ENCODE measurements at places on chromosomes 1 and 21.

- no peaks in the 10 kb centered on the region for H3K27me3 ChIP-seq
- no peak for DNase-seq
- H3K4me3 ChIP-seq, result no peak overlapping the region
- no peak overlapping the region for H3K27ac ChIP-seq
- no peaks in the 10 kb centered on the region for H3K4me1 ChIP-seq
- H3K36me3 ChIP-seq, result no peaks in the 10 kb centered on the region
Observed at GRCh38 chr1:25716320-25716719, 83.7 kb upstream of the SELENON start.

DNA sequence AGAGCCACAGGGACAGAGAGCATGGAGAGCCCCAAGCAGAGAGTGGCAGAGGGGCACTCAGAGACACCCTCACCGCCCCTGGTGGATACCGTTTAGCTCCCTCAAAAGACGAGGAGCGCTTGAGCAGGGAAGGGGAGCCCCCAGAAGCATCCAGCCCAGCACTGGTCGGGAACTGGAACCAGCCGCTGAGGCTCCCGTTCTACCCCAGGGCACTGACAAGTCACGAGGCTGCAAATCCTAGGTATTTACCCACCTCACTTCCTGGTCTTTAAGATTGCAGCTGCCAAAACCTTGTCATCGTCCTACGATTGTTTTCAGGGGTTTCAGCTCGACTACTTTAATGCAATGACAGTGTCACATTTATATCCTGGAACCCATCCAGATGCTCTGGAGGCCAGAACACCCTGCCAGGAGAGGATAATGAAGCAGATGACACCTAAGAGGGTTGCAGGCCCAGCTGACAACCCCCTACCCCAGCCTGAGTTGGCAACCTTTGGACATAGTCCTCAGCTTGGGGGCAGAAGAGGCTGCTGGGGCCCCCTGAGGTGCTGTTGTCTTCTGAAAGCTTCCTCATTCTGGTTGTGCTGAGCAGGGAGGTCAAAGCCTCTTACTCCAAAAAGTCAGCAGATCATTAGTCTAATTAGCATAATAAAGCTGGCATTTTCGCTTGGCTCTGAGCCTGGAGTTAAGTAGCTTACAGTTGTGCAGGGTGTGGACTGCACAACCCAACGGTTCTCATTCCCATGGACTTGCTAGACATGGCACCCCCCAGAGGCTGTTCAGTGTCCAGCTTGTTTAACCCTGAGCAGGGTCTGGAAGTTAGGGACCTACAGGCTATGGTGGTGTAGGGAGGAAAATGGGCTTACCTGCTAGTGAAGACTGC, 20.6 kb upstream of the BACE2 start:
- H3K27me3 ChIP-seq, result no peaks in the 10 kb centered on the region
- H3K36me3 ChIP-seq, result no peaks in the 10 kb centered on the region
- no peak overlapping the region for H3K27ac ChIP-seq

DNA sequence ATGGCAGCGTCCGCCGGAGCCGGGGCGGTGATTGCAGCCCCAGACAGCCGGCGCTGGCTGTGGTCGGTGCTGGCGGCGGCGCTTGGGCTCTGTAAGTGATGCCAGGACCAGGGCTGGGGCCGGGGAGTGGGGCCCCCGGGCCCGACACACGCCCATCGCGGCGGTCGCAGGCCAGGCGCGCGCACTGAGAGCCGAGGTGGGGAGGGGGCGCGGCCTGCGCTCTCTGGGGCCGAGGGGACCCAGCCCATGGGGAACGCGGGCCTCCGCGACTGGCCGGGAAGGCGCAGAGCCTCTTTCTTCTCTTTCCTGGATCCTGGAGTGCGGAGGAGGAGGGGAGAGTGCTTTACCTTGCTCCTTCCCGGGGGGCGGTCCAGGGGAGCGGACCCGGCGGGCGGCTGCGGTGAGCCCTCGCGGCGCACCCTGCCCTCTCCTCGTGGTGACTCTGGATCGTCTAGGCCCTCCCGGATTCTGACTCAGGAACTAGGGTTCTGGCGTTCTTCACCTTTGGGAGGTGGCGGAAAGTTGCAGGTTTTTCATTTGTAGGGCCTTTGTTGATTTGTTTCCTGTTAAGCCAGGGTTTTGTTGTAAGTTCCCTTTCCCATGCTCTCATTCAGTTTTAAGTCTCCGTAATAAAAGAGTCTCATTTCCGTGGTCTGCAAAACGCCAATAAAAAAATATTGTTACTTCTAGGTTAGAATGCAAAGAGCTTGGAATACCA, 529 bp downstream of the MPZL1 start:
- H3K36me3 ChIP-seq, result no peaks in the 10 kb centered on the region
- no peaks in the 10 kb centered on the region for H3K27me3 ChIP-seq
- peaks cover 3% of the 10 kb centered on the region for H3K4me1 ChIP-seq
- no peak for DNase-seq
- H3K4me3 ChIP-seq, result peak overlapping the region; percentile 81

DNA sequence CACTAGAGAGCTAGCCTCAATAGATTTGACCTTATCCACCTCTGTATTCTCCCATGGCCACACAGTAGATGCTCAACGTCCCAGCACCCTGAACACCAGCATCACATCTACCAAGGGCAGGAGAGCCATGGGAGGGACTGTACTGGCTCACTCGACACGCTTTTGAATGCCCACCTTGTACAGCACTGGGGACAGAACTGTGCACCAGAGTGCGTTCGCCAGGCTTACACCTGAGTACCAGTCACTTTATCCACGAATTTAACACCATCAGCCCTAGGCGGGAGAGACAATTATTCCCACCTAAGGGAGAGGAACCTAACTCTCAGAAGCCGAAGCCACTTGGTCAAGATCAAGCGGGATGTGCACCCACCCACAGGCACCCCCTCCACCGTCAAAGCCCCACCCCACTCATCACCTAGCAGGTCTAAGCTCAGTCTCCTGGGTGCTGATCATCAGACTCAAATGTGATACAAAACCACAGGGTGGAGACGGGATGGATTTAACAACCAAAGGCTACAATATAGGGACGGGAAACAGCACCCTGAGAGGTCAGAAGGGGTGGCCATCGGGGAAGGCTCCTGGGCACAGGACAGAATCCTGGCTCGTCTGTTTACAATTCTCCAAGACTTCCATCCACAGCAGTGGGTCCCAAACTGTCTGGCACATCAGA, 110.5 kb downstream of the GLIS1 start:
- no peaks in the 10 kb centered on the region for H3K4me1 ChIP-seq
- no peaks in the 10 kb centered on the region for H3K27me3 ChIP-seq
- peak; percentile 28 for DNase-seq
- no peak overlapping the region for H3K4me3 ChIP-seq

DNA sequence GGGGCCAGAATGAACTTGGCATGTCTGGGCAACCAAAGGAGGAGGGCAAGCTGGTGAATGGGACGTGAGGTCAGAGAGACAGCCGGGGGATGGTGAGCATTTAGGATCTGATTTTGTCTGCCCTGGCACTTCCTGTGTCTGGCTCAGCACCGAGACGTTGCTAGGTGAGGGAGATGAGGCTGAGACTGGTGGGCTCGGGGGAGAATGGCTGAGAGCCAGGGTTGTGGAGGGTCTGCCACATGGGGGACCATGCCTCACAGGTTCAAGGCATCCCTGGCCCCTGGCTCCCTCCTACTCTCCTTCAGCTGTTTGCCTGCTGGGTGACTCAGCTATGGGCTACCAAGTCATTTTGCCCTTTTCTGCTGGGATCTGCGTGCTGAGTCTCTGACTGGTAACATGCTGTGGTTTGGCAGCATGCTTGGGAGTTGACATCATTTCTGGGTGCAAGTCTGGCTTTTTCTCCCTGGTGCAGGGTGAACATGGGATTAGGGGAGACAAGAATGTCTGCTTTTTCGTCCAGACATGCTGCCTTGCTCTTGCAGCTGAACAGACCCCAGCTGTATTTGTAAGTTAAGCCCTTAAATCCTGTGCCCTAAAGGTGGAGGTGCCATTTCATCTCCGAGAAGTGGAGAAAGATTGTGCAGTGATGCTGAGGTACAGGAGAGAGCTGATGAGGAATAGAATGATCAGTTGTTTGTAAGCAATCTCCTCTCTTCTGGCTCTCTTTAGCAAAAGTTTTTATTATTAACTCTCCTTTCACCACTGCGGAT, 17.6 kb downstream of the GALNT2 start:
- H3K27me3 ChIP-seq, result no peaks in the 10 kb centered on the region
- DNase-seq, result no peak
- peaks cover 15% of the 10 kb centered on the region for H3K4me1 ChIP-seq
- H3K27ac ChIP-seq, result no peak overlapping the region
- H3K36me3 ChIP-seq, result no peaks in the 10 kb centered on the region

- no peak for DNase-seq
- no peaks in the 10 kb centered on the region for H3K36me3 ChIP-seq
- no peak overlapping the region for H3K27ac ChIP-seq
- no peaks in the 10 kb centered on the region for H3K4me1 ChIP-seq
- H3K27me3 ChIP-seq, result no peaks in the 10 kb centered on the region
Observed at GRCh38 chr21:31837618-31838390, 35.0 kb upstream of the HUNK start.

GRCh38 chr1:96016219-96016618, 705.4 kb upstream of the PTBP2 start:
- H3K27me3 ChIP-seq, result no peaks in the 10 kb centered on the region
- no peak for DNase-seq
- H3K27ac ChIP-seq, result no peak overlapping the region
- no peak overlapping the region for H3K4me3 ChIP-seq
- H3K36me3 ChIP-seq, result no peaks in the 10 kb centered on the region
- no peaks in the 10 kb centered on the region for H3K4me1 ChIP-seq

- no peaks in the 10 kb centered on the region for H3K36me3 ChIP-seq
- no peaks in the 10 kb centered on the region for H3K27me3 ChIP-seq
- H3K4me1 ChIP-seq, result 0 out of 2 replicates have a peak, but pooled peaks cover 2% of the 10 kb centered on the region
- H3K27ac ChIP-seq, result no peak overlapping the region
- DNase-seq, result no peak
- no peak overlapping the region for H3K4me3 ChIP-seq
Observed at GRCh38 chr1:74504125-74504932, 8.1 kb downstream of the LRRC53 start.

DNA sequence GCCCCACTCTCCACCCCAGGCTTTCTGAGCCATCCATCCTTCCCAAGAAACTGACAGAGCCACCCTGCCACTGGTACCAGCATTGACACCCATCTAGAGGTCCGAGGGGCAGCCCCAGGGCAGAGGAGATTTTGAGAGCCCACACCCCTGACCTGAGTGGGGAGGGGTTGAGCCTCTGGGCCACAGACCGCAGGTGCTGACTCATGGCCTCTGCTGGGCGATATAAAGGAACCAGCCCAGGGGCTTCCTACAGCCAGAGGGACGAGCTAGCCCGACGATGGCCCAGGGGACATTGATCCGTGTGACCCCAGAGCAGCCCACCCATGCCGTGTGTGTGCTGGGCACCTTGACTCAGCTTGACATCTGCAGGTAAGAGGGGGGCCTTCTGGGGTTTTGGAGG, at the start of gene PADI4:
TSS of gene PADI4 (plus strand) at position 252 of the 400 bp plus-strand sequence. CDS start at position 278, 26 bp downstream.
- no peak for DNase-seq
- H3K4me3 ChIP-seq, result no peak within 1 kb of the TSS
- no peak within 1 kb of the TSS for H3K27ac ChIP-seq
- no peaks in the 10 kb centered on the region for H3K36me3 ChIP-seq
- no peaks in the 10 kb centered on the region for H3K27me3 ChIP-seq

- no peak for DNase-seq
- H3K36me3 ChIP-seq, result no peaks in the 10 kb centered on the region
- H3K4me1 ChIP-seq, result no peaks in the 10 kb centered on the region
- no peaks in the 10 kb centered on the region for H3K27me3 ChIP-seq
- no peak overlapping the region for H3K27ac ChIP-seq
- no peak overlapping the region for H3K4me3 ChIP-seq
Observed at GRCh38 chr1:49197081-49197480, 420.4 kb upstream of the BEND5 start.

GRCh38 chr1:178385662-178386061, 111.1 kb downstream of the CLEC20A start:
- H3K36me3 ChIP-seq, result no peaks in the 10 kb centered on the region
- H3K4me3 ChIP-seq, result no peak overlapping the region
- no peaks in the 10 kb centered on the region for H3K4me1 ChIP-seq
- no peaks in the 10 kb centered on the region for H3K27me3 ChIP-seq
- H3K27ac ChIP-seq, result no peak overlapping the region

- no peak overlapping the region for H3K27ac ChIP-seq
- H3K36me3 ChIP-seq, result no peaks in the 10 kb centered on the region
- no peaks in the 10 kb centered on the region for H3K4me1 ChIP-seq
- no peak for DNase-seq
- H3K27me3 ChIP-seq, result no peaks in the 10 kb centered on the region
- no peak overlapping the region for H3K4me3 ChIP-seq
Observed at GRCh38 chr1:151888972-151889570, 20.2 kb downstream of the THEM4 start.

DNA sequence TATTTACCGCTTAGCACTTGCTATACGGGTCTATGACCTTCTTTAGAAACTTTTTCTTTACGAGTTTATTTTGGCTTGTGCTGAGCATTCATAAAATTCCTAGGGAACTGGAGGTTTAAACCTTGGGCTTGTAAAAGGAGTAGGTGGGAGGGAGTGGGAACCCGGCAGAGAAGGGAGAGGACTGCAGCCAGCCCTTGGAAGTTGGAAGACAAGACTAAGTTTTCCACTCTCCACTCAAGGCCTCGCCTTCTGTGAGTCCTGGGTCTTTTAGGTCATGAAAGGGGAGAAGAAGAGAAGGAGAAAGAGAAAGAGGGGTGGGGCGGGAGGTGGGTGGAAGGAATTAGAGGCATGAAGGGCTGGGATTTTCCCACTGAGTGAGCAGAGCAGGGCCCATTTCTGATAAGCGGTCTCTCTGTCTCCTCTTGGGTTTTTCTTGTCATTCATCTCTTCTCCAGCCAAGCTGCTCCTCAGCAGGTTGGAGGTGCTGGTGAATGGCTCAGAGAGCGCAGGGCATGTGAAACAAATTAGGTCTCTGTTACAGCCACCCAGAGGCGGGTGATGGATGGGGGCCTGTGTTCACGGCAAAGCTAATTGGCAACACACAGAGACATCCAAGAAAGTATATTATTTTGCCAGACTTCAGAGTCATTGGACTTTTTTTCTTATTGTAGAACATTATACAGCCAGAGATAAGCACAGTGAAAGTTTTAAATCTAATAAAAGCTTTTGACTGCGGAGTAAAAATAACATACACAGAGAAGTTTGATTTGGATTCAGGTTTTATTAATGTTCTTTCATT, 247.3 kb downstream of the FOXD2 start:
- no peak overlapping the region for H3K27ac ChIP-seq
- peak; percentile 33 for DNase-seq
- no peaks in the 10 kb centered on the region for H3K27me3 ChIP-seq
- no peak overlapping the region for H3K4me3 ChIP-seq
- H3K4me1 ChIP-seq, result peaks cover 17% of the 10 kb centered on the region

- no peaks in the 10 kb centered on the region for H3K36me3 ChIP-seq
- H3K4me3 ChIP-seq, result no peak overlapping the region
- no peaks in the 10 kb centered on the region for H3K27me3 ChIP-seq
- no peak for DNase-seq
- H3K4me1 ChIP-seq, result peaks cover 11% of the 10 kb centered on the region
Observed at GRCh38 chr1:203551550-203551949, 57.6 kb downstream of the OPTC start.

All from H1 (cell line).